ENCODE measurements at places on chromosomes 1 and 21.

DNA sequence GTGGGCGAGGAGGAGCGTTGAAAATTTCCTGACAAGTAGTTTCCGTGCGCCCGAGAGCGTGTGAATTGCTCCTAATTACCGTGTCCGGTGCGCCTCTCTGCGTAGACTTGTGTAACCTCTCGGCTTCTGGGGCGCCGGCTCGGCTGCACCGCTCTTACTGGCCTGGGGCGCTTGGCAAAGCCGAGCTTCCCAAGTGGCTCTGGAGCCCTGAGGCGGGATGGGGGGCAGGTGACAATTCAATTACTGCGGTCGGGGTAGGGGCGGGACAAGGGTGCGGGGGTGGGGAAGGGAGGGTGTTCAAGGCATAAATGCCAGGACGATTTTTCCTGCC is 392 bp upstream of the DMRTA2 start:
- DNase-seq = no peak

DNA sequence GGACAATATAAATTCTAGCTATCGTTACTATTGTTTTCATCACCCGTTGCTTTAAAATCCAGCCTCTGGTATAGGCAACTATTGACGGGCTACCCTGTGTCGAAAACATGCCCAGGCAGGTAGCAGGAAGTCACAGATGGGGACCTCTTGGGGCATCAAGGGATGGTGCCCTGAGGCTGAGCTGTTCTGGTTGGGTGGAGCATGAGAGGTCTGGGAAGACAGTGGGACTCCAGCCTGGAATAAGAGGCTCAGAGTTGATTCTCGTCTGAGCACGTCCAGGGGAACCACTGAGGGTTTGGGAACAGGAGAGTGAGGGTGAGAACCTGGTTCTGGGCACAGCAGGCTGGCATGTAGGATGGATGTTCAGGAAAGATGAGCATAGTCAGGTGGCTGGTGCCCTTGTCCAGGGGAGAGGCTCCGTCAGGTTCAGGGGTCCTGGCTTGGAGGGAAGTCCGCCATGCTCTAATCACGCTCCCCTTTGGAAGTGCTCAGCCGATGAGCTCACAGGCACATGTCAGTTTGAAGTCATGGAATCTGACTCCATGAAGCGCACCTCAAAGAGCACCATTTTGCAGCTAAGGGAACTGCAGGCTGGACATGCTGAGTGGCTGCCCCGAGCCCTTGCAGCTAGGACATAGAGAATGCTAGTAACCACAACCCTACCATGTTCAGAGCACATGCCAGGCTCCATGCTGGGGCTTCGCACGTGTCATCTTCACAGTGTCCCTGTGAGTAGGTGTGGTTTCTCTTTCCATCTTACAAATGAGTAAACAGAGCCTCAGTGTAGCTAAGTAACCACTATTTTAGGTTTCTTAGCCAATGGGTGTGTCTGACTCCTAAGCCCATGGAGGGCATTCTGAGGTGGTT is 21.0 kb downstream of the PCSK9 start:
- DNase-seq = no peak

DNA sequence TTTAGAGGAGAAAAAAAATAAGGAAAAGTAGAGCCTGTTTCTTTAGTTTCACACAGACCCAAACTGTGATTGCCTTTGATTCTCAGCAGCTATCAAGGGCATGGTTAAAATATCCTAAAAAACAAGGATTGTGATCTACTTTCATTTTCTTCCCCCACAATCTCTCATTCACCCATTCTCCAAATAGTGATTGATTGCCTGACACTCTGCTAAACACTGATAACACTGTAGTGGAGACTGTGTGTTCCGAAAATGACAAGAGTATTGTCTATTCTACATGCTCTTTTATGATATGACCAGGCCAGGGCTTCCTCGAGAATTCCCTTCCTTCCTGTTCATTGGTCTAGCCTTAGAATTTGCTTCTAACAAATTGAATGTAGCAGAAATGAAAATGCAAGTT is 40.2 kb downstream of the PRMT6 start:
- DNase-seq = no peak

GRCh38 chr1:171179318-171180227 is 5.5 kb upstream of the FMO2 start:
- DNase-seq = no peak

GRCh38 chr1:235366286-235366685 is 941 bp upstream of the TBCE start:
- no peak for DNase-seq

DNA sequence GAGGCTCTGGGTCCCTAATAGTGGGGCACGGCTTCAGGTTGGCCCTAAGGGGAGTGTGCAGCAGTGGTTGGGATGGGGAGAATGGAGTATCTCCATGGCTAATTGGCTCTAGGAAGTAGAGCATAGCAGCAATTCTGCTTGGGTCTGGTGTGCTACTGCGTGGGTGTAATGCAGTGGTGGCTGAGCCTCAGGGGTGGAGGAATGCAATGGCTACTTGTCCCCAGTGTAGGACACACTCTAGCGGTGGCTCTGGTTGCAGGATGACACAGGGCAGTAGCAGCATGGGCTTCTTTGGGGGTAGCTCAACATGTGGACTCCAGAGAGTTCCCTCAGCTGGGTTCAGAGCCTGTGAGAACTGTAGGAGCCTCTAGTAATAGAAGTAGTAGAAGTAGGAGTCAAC is 91.2 kb upstream of the FAM78B start:
- no peak for DNase-seq

- no peak for DNase-seq
These were observed 10.6 kb downstream of the PGBD5 start for GRCh38 chr1:230415405-230416132.

GRCh38 chr1:223363057-223363855 is 720 bp downstream of the SUSD4 start:
- no peak for DNase-seq

GRCh38 chr1:61518670-61519400 is 206.1 kb downstream of the TM2D1 start:
- no peak for DNase-seq

DNA sequence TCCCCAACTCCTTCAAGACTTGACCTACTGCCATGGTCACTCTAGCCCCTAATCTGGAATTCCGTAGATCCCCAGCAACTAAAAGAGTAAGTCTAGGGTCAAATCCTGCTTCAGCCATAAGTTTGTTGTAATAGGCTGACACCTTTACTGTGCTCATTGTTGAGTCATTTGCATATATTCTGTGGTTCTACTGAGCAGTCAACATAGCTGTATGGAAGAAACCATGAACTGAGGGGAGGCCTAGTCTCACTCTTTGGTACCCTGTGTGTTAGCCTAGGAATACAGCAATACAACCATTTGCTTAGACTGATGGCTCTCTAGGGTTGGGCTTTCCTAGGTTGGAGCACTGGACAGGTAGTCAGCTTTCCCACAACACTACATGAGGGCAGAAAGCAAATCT is 23.6 kb upstream of the SLC35D1 start:
- no peak for DNase-seq

DNA sequence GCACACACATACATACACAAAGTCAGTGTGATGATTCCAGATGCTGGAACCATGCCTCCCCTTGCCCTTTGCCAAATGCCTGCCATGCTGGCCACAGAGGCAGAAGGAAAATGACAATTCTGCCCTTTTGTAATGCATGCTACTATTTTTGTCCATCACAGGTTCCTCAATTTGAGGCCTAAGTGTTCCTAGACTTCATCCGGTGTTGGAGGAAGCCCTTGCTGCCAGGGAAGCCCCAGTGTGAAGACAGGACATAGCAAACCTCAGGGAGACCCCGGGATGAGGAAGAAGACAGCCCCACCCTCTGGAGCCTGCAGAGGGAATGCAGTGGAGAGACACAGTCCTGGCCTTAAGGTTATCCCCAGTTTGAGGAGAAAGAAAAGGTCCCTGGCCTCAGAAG is 14.4 kb downstream of the PRR9 start:
- no peak for DNase-seq

GRCh38 chr1:37901893-37902225 is 42.5 kb upstream of the MTF1 start:
- no peak for DNase-seq
